ENCODE measurements at places on chromosomes 12 and 14.

GRCh38 chr12:57765003-57765697 lies 1.7 kb downstream of the CYP27B1 start:
- no peak for DNase-seq

DNA sequence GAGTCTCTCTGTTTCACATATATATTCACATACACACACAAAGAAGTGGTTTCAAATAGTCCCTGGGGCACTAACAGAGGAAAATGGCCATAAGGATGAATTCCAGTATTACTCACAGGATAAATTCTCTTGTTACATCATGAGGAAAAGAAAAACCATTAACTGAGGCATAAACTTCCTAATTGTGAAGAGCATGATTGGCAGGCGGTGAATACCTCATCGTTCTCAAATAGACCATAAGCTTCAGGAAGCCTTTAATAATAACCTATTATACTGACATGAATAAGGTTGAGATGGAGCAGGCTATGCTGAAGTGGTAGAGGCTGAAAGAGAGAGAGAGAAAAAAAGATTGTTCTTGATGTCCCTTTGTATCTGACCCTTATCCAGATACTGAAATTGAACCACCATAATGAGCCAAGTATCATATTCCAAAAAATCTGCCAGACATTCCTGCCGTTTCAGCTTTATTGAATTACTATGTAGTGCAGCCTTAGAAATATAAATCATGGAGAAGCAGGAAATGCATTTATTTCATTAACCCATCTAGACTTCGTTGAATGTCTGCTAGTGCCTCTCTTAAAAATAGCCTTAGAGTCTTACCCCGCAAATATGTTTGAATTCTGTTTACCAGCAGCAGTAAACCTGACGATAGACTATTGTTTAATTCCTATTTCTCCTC lies 86.8 kb downstream of the NUAK1 start:
- DNase-seq = no peak

DNA sequence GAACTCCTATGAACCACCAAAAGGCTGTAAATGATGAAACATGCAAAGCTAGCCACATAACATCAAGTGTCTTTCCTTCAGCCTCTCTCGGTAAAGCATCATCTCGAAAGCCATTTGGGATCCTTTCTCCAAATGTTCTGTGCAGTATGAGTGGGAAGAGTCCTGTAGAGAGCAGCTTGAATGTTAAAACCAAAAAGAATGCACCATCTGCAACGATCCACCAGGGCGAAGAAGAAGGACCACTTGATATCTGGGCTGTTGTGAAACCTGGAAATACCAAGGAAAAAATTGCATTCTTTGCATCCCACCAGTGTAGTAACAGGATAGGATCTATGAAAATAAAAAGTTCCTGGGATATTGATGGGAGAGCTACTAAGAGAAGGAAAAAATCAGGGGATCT lies 61.2 kb downstream of the ATG14 start:
- no peak for DNase-seq

DNA sequence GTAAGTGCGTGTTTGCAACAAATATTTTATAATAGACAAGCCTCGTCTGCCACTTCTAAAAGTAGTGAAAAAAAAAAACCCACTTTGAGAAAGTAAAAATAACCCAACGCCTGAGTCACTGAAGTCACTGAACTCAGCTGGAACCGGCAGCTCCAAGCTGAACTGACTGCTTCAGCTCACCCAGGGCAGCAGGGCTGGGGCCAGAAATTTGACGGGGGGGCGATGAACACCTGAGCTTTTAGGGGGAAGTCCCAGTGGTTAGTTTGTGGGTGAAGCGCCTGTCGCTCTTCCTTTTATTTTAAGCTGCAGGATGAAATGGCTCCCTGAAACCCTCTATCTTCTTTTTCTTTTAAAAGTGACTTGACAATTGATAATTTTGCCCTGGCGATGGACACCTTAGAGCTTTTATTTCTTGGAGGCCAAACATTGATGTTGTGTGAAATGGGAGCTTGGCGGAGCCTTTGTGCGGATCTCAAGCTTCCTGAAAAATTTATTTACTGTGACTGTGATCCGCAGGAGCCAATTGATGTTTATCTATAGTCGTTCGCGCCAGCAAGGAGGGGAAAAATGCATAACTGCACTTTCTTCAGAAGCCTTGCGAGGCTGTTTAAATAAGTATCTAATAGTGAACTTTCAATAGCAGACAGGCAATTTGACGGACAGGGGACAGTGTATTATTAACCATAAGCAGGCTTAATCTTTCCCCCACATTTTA lies 173.2 kb upstream of the MYL2 start:
- DNase-seq = no peak

DNA sequence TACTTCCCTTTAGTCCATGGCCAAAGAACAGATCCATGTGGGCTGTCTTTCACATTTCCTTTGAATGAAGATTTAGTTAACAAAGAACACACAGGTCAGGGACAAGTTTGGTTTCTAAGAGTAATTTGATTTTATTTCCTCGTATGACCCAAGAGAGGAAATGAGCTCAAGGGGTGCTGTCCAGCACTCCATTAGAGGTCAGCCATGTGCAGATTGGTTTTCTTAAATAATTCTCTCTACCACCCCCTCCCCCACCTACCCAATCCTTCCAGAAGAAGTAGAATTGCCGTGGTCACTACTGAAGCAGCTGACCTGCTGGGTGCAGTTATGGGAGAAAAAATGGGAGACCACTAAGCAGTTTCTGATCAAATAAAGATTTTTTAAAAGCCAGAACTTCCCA lies 13.9 kb upstream of the OAS1 start:
- DNase-seq = no peak

GRCh38 chr14:94542811-94543440 lies 18.3 kb upstream of the SERPINA4 start:
- no peak for DNase-seq

DNA sequence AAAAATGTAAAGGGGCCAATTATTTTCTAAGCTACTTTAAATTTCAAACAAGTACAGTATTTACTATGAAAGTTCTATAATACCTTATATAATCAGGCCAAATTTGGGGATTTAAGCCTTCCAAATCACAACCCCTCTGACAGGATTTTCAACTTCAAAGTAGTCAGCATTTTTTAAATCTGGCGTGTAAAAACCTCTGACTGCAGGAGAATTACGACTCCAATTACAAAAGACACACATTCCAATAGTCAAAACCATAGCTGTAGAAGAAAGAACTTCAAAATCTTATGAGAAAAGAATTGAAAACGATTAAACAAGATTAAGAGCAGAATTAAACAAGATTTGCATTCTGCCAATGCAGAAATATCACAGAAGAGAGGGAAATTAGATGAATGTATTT lies 12.7 kb downstream of the OSBPL8 start:
- DNase-seq = no peak

DNA sequence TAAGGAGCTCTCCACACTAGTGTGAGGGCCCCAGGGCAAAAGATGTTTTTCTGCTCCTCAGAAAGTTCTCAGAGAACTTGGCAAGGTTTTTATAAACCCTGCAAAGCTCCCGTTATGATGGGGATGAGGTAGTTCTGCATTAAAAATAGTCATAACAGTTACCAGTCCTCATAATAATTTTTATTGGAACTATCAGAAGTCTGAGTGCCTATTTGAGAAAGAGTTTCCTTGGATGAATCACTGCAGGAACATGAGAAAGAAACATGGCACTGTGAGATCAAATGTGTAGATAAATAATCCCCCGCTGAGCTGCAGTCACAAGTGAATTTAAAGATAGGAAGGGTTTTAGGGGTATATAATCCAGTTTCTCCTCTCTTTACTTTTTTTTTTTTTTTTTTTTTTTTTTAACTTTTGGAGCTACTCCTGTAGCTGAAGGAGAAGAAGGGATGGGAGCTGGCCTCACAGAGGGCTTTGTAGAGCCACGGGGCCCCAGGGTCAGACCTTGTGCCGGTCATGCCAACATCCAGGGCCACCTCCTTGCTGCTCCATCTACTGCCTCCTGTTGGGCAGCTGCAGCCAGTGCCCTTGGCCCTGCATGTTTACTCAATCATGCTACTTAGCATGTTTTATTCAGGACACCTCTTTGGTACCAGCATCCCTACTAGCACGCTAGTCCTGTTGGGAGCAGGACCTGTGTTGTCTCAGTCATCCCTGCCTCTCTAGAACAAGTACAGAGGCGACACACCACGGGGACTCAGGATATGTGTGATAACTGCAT lies 39.5 kb downstream of the EVL start:
- DNase-seq = no peak

DNA sequence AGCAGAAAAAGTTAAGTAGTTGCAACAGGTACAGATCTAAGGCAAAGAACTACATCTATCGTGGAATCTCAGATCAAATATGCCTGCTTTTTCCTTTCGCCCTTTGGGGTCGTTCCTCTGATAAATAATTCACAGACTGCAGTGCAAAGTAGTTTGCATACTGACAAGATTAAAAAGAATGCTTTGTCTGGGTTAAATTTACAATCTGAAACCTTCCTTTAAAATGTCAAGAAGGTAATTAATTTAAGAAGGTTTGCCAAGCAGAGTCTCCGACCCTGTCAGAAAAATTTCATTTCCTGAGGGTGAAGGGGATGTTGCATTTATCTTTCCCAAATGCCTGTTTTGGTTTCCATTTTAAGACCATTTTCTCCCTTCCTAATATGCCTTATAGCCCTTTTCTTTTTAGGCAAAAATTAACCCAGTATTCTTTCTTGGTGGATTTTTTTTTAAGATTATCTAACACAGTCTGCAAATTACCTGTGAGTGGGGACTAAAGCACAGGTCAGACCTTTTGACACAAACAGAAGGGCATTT lies 406.9 kb downstream of the LRIG3 start:
- no peak for DNase-seq

GRCh38 chr14:59189786-59190368 lies 1.4 kb downstream of the DAAM1 start:
- DNase-seq = peak; percentile 90

- no peak for DNase-seq
Measured at GRCh38 chr14:50658203-50658602, 9.9 kb downstream of the SAV1 start.

GRCh38 chr12:23555825-23556207 lies 393.7 kb downstream of the SOX5 start:
- DNase-seq = no peak

DNA sequence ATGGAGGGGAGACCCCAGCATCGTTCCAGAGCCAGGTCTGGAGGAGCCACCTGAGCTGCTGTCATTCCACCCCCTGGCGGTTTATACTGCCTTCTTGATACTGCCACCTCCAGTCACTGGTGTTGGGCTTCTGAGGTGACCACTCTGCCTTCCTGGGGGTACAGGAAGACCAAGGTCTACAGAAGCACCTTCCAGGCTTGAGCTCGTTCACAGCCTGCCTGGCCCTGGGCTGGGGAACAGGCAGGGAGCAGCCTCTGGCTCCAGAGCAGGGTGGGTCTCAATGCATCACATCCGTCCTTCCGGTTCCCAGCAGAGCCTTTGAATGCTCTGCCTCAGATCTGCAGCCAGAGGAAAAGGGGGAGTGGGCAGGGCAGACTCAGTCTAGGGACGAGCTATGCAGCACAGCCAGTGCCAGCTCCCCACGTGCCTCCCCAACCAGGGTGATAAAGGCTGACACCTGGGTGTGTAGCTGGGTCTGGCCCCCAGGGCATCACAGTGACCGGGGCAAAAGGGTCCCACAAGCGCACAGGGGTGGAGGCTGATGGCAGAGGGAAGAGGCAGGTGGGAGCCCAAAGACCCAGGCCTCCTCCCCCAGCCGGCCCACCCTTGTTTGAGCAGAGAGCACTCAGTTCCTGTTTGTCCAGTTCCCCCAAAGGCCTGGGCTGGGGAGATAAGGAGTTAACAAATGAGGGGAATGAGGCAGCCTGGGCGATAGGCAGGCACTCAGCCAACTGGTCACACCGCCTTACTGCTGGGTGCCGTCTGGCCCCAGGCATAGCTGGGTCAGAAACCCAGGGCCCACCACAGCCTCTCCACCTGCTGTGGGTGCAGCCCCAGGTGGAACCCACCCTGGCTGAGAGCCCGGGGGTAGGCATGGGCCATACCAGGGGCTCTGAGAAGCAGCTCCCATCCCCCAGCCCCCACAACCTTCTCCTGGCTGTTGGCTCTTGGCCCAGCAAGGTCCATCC lies 17.1 kb downstream of the DEGS2 start:
- DNase-seq = no peak

GRCh38 chr14:76267322-76268046 lies 108.5 kb upstream of the ESRRB start:
- no peak for DNase-seq

- no peak for DNase-seq
Measured at GRCh38 chr12:78002878-78003277, 172.2 kb downstream of the NAV3 start.

- peak; percentile 69 for DNase-seq
Measured at GRCh38 chr12:113214895-113215400, 6.3 kb upstream of the TPCN1 start.

- no peak for DNase-seq
Measured at GRCh38 chr12:52358575-52359350, 8.5 kb downstream of the KRT85 start.

GRCh38 chr12:117498256-117498655 lies 136.8 kb upstream of the NOS1 start:
- DNase-seq = no peak

DNA sequence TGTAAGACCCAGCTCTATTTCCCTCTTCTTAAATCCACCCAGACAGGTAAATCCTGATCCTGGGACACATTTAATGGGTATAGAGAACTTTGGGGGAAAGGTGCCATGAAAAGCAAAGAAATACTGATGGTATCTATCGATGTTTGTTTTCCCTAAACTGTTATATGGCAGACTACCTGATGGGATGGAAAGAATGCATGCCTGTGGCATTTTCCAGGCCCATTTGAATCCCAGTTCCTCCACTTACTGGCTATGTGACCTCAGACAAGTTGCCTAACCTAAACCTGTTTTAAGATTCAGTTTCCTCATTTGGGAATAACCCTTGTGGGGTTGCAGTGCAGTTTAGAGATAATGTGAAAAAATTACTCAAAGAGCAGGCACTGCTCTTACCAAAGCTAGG lies 404.5 kb downstream of the FUT8 start:
- no peak for DNase-seq

- DNase-seq = no peak
Measured at GRCh38 chr14:103763730-103764488, 48.3 kb downstream of the ZFYVE21 start.

DNA sequence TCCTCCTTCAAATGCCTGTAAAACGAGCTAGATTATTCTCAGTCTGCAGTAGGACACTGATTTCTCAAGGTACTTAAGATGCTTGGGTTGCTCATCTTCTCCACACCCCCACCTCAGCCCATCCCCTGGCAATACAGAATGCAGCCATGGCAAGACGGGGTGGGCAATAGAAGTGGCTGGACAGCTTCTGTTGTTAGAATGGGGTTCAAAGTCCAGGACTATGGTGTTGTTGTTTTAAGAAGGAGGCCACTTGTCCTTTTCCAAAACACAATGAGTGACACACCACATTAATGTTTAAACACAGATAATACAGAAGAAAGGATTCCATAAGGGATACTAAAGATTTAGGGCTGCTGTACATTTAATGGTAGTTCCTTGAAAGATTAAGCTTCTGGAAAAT lies 188.9 kb upstream of the BCL2L14 start:
- DNase-seq = no peak

- DNase-seq = no peak
Measured at GRCh38 chr12:6612247-6612646, 5.1 kb upstream of the CHD4 start.

Data from RKO (cell line).